ENCODE measurements at places on chromosomes 3 and 15.

DNA sequence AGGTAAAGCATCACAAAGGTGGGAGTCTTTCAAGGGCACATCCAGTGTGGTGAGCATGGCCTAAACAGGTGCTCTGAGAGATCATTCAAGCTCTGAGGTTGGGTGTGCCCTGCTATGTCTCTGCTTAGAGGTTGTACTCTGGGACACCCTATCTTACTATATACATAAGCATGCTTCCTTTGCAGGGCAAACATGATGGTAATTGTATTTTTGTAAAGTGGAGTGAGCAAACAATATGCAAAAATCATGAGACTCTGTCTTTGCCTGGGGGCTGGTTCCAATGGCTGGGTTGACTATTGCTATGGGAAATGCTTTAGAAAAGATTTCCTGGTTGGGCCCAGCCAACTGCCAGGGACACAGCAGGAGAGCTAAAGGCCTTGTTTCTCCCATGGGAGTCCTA lies 315.1 kb upstream of the TLE3 start:
- DNase-seq, result no peak

- no peak for DNase-seq
These were observed 3.1 kb upstream of the C3orf33 start for GRCh38 chr3:155809181-155809580.

- DNase-seq, result no peak
These were observed 48.9 kb downstream of the ASB7 start for GRCh38 chr15:100651253-100651652.

GRCh38 chr3:176587089-176587488 lies 610.2 kb downstream of the TBL1XR1 start:
- DNase-seq, result no peak

DNA sequence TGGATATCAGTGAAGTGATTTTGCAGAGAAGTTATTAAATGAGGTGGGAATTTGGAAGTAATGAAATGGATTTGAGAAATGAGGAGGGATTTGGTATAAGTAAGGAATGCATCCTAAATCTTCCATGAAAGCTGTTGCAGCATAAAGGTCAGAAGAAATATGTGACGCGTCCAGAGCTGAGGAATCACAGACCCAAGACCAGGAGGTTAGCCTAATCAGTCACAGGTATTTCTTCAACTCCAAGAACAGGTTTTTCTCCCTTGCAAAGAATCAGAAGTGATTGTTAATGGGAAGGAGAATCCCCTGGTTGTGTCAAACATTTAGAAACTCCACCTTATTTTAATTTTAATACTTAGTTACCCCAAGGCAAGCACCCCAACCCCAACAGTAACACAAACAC lies 253.2 kb downstream of the MEX3B start:
- DNase-seq, result no peak
